ENCODE measurements at places on chromosomes 2 and 18.
A peak's percentile ranks its signal among the peaks of the same experiment; 100 is the strongest.

DNA sequence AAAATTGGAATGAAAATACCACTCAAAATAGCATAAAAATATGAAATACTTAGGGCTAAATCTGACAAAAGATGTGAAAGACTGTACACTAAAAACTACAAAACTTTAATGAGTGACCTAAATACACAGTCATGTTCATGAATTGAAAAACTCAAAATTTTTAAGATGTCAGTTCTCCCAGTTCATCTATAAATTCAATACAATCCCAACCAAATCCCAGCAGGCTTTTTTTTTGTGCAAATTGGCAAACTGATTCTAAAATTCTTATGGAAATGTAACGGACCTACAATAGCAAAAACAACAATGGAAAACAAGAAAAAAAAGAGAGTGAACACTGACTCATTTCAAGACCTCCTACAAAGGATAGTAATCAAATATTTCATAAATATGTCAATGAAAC, 4.4 kb upstream of the USP40 start:
- no peak for DNase-seq

GRCh38 chr2:231687133-231687852, 21.0 kb upstream of the PTMA start:
- DNase-seq: peak; percentile 70

DNA sequence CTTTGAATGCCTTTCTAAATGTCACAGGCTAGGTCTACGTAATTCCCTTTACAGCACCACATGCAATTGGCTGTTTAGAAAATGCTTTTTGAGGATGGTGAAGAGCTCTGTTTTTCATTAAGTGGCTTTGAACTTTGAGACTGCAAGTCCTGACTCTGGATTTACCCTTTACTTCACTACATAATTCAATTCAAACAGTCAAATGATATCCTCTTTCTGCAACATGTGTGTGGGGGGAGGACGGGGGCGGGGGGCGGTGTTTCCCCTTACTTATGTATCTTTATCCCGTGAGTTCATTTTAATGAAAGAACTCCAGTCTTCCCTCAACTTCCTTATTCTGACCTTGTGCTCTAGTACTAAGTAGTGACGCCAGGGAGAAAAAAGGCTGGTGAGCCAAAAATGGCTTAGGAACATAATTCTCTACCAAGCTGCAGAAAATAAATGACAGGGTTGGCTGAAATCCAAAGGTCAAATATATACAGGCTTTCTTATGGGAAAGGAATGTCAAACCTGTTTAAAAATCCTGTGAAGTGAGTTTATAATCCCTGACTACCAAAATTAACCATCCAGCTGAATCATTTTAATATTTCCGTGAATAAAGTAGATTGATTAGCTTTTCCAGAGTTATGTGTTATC, 119.6 kb downstream of the SLC8A1 start:
- DNase-seq: peak; percentile 56

- DNase-seq: no peak
Observed at GRCh38 chr2:62904344-62904743, 146.3 kb upstream of the OTX1 start.

- DNase-seq: no peak
Observed at GRCh38 chr2:101762451-101763171, 65.1 kb downstream of the MAP4K4 start.

- no peak for DNase-seq
Observed at GRCh38 chr18:40313030-40313642, 1641.9 kb upstream of the PIK3C3 start.

- peak; percentile 5 for DNase-seq
Observed at GRCh38 chr2:200985799-200986198, 22.3 kb upstream of the ORC2 start.

GRCh38 chr18:7711495-7711894, 144.4 kb downstream of the PTPRM start:
- DNase-seq: no peak

GRCh38 chr2:135023886-135024485, 23.3 kb downstream of the MAP3K19 start:
- DNase-seq: no peak

- no peak for DNase-seq
Observed at GRCh38 chr18:6732952-6733351, 3.4 kb downstream of the ARHGAP28 start.

DNA sequence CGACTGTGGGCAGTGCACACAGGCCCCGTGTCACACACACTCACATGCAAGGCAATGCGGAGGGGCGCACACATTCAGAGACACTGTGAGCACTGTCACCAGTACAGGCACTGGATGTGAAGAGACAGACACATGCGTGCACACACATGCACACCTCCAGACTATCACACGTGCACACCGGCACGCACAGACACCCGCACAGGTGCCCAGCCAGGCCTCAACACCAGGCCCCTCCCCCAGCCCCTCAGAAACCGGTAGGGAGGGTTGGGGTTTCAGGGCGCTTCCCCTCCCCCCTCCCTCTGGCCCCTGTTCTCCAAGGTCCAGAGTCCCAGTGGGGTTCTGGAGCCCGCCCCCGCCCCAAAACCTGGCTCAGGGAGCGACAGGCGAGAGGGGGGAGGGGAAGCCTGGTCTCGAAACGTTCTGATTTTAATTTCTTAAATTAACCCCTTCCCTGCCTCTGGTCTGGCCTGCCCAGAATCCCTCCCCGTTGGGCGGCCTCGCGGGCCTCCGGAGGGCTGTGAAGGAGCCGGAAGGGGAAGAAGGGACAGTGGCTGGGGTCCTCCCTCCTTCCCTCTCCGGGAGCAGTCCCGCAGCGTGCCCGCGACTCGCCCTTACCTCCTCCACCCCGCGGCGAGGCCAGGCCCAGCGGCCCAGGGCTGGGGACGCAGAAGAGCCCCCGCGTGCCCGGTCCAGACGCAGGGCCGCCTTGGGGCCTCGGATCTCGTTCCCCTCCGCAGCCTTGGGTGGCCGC, 558 bp downstream of the FBXO41 start:
- DNase-seq: no peak

DNA sequence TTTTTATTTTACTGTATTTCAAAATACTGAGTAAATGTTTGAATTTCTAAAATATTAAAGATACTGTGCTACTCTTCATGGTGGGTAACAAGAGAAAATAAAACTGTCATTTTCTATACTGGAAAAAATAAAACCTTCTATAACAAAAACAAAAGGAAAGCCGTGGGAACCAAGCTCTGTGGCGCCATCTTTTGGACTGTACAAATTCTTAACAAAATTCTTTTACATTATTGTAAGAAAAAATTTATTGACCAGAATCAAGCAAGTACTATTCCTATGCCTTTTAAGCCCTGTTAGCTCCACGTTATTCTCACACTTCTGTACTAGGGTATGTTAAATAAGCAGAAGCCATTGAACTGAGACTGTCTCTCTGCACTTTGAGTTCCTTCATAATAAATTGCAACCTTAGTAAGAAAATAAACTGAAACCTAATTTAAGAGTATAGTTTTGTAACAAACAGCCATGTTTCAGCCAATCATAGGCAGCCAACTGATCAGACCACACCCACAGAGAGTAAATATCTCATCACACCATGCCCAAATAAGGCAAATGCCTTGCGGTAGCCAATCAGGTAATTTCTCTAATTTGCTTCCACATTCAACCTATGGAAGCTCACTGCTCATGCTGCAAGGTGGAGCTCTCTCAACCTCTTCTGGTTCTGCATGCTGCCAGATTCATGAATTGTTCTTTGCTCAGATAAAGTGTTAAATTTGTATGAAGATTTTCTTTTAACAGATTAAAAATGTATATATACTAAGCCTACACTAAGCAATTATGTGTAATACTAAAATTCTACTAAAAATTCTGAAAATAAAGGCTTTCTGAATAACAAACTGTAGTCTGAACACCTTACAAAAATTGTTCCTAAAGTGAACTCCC, 42.2 kb downstream of the HIBCH start:
- DNase-seq: no peak

- no peak for DNase-seq
Observed at GRCh38 chr2:69118609-69119008, 105.6 kb downstream of the ANTXR1 start.

- DNase-seq: no peak
Observed at GRCh38 chr2:222532315-222532714, 108.0 kb downstream of the SGPP2 start.

DNA sequence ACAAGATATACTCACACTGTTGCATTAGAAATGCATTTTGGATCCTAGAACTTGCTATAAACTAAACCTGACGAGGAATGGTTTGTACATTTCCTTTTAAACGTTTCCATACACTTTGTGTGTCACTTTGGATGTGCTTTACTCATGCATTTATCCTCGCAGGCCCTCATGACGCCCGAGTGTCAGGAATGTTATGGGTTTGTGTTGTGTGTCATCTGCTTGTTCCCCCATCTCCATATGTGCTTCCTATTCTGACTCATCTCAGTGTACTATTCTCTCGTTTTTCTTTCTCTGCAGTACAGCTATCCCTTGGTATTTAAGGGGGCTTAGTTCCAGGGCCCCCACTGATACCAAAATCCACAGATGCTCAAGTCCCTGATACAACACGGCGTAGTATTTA, 121.5 kb upstream of the RASGRP3 start:
- DNase-seq: no peak

DNA sequence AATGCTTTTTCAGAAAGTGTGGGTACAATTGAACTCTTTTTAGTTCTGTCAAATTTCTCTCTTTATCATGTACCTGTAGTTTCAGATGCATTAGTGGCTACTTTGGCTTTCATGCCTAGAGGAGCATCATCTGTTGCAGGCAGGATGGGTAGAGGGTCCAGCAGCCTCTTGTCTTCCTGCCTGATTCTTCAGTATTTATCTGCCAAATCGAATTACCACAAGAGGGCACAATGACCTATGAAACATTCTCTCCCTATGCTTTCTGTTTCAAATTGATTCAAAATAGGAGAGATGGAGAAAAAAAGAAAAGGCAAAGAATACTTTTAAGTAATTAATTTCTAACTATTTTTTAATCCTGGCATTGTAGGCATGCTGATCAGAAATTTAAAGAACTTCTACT, 477.2 kb downstream of the TRIB2 start:
- DNase-seq: peak; percentile 34

DNA sequence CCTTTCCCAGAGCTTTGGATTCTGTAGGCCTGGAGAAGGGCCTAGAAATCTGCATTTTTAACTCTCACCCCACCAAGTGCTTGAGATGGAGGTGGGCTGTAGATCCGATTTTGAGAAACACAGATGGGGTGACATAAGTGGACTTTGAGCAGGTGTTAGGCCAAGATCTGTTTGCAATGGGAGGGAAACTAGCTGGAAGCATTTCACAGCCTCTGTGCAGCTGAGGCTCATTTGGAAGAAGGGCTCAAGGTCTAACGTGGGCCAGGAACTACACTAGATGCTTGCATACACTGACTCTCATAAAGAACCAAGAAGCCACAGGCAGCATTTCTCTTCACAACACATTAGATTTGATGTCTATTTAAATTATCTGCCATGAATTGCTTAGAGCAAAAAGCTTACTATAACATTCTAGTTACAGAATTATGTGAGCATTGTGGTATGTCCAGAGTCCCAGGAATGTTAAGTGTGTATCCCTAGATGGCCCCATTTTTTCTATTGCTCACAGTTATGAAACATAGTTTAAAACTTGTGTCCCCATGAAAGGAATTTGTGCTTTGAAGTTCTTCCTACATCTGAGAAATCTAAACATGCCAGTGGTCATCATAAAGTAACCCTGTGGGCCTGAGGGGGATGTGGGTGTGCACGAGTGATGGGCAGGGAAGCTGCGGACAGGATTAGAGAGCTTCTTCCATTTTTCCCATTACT, 77.2 kb downstream of the CD28 start:
- DNase-seq: no peak

DNA sequence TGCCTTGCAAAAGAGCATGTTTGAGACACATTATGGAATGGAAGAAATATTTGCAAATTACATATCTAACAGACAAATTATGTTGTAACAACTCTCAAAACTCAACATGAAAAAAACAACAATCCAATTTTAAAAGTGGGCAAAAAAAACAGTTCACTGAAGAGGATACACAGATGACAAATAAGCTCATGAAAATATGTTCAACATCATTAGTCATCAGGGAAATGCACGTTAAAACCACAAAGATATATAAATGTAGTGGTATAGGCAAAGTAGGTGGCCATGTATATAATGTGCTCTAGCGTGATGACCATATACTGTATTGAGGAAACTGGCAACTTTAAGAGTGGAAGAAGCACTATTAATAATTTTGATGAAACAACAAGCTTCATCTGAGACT, 220.1 kb downstream of the IRS1 start:
- no peak for DNase-seq

GRCh38 chr2:72576861-72577260, 249.0 kb downstream of the EXOC6B start:
- no peak for DNase-seq

- no peak for DNase-seq
Observed at GRCh38 chr2:141482697-141483096, 648.1 kb downstream of the LRP1B start.

GRCh38 chr2:165911231-165911630, 42.3 kb downstream of the TTC21B start:
- DNase-seq: no peak

- no peak for DNase-seq
Observed at GRCh38 chr2:240336820-240337427, 98.5 kb upstream of the GPC1 start.

DNA sequence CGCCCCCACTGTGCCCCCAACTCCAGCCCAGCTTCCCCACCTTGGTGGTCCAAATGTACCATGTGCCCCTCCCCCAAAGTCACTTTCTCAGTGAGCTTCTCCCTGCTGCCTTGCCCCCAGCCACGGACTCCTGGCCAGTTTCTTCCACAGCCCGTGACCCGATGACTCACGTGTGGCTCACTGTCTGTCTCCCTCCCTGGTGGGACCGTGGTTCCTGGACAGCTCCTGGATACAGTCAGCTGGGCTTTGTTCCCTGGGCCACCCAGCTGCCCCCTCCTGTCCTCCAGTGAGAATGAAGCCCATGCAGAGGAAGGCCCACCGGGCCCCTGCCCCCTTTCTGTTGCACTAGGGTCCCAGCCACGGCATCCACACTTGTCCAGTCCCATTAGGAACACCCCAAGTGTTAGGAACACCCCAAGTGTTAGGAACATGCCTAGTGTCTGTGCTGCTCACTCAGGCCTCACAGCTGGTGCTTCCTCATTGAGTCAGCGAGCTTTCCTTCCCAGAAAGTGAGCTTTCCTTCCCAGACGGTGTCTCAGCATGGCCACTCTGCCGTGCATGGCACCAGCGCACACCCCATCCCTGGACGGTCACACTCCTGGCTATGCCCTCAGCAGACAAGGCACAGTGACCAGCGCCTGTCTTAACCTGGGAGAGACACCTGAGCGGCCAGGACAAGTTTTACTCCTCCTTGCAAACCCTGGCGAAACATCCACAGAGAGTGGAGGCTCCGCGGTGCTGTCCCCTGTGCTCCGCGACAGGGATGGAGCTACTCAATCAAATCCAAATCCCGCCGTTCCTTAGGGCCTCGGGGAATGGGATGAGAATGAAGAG, 44.8 kb upstream of the CTDP1 start:
- peak; percentile 28 for DNase-seq

Data from MG63 (cell line).